ENCODE measurements at places on chromosomes 4 and X.

GRCh38 chr4:72112514-72113156, 80.8 kb downstream of the NPFFR2 start:
- peak; percentile 38 for DNase-seq

- DNase-seq: no peak
Observed at GRCh38 chr4:87130985-87131703, 89.3 kb downstream of the KLHL8 start.

DNA sequence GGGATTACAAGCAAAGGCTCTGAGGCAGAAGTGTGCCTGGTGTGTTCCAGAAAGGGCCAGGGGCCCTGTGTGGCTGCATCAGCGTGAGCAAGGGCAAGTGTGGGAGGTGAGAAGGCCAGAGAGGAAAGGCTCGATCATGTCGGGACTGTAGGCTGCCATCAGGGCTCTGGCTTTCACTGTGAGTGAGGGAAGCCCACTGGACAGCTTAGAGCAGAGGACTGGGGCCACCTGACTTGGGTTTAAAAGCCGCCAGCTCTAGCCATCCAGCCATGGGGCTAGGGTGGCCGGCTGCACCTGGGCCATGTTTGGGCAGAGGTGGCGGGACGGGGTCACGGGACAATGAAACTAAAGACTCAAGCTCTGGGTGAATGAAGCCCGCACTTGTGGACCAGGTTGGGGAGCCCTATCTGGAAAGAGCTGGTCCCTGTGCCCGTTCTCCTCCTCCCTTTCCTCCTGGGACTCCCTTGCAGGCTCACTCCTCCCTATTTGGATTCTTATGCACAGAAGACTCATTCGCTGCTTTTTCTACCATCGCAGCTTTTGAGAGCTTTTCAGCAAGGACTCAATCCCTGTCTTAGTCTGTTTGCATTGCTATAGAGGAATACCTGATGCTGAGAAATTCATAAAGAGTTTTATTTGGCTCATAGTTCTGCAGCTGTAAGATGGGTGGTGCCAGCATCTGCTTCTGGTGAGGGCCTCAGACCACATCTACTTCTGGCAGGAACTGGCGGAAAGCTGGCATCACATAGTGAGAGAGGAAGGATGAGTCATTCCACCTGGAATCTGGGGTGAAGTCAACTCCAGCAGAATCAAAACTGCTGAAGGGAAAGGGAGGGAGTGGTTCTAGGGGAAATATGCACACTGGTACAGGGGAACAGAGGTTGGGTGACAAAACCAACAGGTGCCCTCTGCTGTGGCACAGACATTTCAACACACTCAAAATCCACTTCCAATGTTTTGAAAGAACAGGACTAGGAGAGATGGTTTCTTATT, 15.3 kb downstream of the CTAG1B start:
- no peak for DNase-seq

- no peak for DNase-seq
Observed at GRCh38 chr4:140807491-140808252, 51.5 kb upstream of the TBC1D9 start.

GRCh38 chrX:100895365-100896075, 21.4 kb upstream of the NOX1 start:
- peak; percentile 52 for DNase-seq

DNA sequence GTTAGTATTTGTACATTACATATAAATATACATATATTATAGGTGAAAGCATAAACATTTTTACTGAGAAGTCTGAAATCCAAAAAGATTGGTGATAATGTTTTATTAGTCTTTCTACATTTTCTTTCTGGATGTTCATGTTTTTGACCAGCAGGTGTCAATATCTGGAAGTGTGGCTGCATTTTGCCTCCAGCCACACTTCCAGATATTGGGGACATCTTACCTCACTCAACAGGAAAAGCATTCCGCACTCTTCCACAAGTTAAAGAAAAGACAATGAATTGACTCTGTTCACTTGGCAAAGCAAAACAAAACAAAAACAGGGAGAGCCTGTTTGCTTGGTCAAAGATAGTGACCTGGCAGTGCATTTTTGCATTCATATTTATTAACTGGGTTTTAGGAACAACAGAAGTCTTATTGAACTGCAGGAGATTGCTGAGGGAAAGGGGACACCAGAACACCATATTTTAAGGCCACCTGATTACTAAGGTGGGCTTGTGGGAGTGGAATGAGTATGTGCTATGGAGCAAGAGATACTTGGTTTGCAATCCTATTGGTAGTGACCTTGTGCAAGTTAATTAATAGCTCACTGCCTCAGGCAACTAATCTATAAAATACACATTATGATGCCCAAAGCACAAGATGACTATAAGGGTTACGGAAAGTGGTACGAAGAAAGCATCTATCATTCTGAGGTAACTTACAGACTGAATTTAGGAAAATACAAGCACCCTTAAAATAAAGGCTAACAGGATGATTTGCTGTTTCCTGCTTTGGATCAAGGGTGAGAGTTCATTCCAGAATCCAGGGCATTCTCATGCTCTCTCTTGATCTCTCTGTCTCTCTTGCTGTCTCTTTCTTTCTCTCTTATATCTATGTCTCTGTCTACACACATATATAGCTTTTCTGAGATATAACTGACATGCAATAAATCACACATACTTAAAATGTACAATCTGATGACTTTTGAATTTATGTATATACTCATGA, 389.9 kb upstream of the EMCN start:
- no peak for DNase-seq

GRCh38 chrX:11197671-11198070, 86.5 kb downstream of the HCCS start:
- no peak for DNase-seq

GRCh38 chrX:53133400-53133799, 39.5 kb downstream of the KANTR start:
- no peak for DNase-seq

DNA sequence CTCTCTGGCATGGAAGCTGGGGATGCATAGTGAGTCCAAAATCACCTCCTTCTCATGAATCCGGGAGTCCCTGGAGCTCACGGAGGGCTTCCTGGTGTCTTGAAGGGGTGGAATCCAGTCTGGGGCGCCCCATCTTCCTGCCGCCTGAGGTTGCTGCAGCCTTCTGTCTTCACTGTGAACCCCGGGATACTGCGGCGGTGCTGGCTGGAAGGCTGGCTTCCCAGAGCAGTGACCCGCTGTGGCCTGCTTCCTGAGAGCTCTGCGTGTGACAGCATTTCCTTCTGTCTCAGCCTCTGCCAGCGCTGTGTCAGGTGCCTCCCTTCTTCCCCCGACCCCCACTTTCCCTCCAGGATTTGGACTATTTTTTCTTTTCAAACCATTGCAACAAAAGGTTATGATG, 98.8 kb upstream of the STOX2 start:
- no peak for DNase-seq

- no peak for DNase-seq
Observed at GRCh38 chrX:153611298-153612095, 12.6 kb upstream of the CCNQ start.

DNA sequence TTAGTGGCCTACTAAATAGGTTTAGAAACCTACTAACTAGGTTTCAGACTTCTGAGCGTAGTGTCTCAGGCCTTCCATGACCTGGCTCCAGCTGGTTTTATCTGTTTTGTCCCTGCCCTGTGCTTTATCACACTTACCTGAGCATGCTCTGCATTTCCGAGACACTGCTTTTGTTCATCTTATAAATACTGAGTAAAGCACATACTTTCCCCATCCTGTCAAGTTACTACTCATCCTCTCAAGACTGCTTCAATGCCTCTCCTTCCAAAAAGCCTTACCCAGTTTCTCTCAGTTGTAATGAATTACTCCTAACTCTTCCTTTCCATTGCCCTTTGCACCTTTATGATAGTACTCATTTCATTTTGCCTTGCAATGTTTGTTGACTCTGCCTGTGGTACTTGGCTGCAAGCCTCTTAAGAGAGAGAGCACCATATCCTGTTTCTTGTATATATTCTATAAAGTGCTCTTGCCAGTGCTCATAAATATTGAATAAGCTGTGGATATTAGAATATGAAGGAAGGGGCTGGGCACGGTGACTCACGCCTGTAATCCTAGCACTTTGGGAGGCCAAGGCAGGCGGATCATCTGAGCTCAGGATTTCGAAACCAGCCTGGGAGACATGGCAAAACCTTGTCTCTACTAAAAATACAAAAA, 34.4 kb downstream of the SLAIN2 start:
- DNase-seq: no peak

DNA sequence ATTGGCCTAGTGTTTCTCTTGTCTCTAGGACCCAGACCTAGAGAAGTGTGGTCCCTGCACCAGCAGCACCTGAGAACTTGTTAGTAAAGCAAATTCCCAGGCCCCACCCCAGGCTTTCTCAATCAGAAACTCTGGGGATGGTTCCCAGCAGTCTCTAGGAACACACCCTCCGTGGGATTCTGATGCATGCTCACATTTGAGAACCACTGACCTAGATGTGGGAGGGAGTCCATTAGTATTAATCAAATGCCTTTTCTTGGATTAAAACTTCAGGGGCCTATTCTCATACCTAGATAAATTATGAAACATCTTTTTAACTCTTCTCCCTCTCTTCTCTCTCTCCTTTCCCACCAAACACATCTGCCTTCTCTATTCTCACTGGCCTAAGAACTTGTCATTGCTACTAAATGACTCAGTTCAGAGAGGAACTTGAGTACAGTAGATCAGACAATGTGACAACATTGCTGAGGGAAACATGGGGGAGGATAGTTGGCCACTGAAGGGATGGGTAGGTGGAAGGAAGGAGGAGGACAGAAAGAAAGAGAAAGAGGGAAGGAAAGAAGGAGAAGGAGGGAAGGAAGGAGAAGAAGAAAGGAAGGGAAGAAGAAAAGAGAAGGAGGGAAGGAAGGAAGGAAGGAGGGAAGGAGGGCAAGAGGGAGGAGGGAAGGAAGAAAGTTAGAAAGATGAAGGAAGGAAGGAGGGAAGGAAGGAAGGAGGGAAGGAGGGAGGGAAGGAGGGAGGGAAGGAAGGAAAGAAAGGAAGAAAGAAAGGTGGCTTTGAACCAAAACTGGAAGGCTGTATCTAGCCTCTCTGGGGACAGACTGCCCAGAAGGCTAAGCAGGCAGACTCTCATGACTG, 132.7 kb upstream of the MAP3K15 start:
- DNase-seq: no peak

GRCh38 chrX:41923211-41923977, at the start of gene CASK:
CASK (minus strand) TSS chrX:41923554; CDS start chrX:41922988, 566 bp downstream.
- DNase-seq: peak; percentile 93

DNA sequence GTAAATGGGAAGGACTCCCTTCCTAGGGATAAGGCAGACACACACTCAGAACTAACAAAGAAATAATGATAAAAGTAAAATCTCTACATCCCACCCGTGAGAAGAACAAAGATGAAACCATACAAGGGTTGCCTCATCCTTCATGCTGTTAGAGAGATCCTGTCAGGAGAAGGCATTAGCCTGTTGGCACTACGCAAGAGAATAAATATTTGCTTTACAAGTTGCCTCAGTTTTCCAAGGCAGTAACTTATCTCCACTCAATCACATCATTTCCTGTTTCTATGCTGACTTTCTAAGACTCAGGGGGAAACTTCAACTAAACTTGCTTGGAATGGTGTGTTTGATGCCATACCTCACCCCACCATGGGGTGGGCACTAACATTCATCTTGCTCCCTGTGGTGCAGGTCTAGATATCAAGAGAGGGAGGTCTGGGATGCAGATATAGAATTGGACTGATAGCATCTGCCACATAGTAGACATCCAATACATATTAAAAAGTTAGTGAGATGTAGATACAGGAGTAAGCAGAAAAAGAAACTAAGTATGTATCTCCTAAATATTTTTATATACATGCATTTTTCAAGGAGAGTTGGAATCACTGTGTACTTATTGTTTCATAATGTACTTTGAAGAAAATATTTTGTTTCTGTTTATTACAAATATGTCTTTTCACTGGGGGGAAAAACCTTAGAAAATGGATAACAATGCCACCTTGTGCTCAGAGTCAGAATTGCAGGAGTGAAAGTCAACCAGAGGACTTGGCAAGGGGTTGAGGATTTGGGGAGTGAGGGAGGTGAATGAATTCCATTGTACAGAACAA, 57.2 kb upstream of the BEX4 start:
- peak; percentile 22 for DNase-seq

DNA sequence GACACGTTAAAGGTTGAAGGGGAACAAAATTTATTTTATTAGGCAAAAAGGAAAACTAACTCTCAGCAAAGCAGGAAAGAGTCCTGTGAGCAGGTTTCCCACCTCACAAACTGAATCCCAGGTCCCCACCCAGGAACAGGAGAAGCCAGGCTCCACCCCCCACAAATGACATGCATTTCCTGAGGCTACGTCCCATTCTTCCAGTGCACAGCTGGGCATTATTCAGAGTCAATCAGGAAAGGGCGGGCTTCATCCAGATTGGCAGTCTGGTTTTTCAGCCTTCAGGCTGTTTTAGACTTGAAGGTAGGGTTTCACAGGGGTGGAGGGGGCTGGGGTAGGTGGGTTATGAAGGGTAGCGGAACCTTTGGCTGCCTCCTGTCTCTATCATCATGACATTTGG, 11.9 kb upstream of the ASIC5 start:
- no peak for DNase-seq

DNA sequence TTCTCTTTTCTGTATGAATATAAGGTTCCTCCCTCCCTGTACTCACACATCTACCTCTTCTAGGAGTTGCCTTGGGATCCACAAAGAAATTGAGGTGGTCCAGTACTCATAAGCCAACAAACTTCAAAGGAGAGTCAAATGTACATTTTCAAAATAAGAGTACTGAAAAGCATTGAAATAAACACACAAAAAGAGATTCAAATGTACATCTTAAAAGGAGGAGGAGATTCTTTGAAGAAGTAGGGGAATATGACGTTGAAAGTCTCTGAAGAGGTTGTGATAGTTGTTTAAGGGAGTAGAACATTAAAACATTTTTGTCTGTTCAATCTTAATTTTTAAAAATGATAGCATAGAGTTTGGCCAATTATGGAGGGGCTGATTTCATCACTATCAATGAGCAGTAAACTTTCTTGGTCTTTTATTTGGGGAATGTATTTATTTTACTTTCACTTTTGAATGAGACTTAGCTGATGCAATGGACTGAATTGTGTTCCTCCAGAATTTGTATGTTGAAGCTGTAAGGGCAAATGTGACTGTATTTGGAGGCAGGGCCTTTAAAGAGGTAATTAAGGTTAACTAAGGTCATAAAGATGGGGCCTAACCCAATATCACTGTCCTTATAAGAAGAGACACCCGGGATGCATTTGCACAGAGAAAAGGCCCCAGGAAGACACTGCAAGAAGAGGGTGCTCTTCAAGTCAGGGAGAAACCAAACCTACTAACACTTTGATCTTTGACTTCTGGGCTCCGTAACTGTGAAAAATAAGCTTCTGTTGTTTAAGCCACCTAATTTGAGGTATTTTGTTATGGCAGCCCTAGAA, 226.3 kb upstream of the PGRMC2 start:
- DNase-seq: no peak

GRCh38 chr4:11505221-11505971, 76.7 kb upstream of the HS3ST1 start:
- DNase-seq: peak; percentile 52

GRCh38 chrX:19686876-19687275, 171.6 kb upstream of the MAP3K15 start:
- DNase-seq: no peak

- no peak for DNase-seq
Observed at GRCh38 chrX:2837961-2838360, 9.2 kb downstream of the GYG2 start.

All from activated CD4-positive, alpha-beta T cell treated with anti-CD3 and anti-CD28 coated beads for 36 hours (primary cell).